ENCODE measurements at places on chromosomes 13 and 19.

GRCh38 chr19:18637673-18638630, 1.1 kb downstream of the KLHL26 start:
- H3K36me3 ChIP-seq = peaks cover 2% of the 10 kb centered on the region
- peak overlapping the region; percentile 90 for H3K27ac ChIP-seq
- no peak for DNase-seq
- H3K4me1 ChIP-seq = peaks cover 33% of the 10 kb centered on the region
- peak overlapping the region; percentile 95 for H3K4me3 ChIP-seq

DNA sequence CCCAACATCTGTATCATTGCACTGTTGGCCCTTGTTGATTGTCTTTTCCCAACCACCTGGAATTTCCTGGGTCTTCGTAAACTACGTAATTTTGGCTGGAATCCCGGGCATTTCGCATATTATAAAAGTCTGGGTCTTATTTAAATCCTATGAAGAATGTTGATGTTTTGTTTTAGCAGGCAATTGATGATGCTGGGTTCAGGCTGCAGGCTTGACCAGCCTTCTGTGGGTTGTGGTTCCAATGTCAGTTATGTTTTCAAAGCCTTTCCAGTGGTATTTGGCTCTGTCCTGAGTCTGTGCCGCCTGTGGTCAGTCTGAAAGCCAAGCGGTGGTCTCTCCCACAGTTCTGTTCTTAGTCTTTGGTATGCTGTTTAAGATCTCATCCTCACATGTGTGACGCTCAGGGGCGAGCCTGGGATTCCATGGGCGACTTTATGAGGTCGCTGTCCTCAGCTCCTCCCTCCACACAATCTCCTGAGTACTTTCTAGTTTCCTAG, 12.4 kb downstream of the SLC35E1 start:
- H3K36me3 ChIP-seq = peaks cover 21% of the 10 kb centered on the region
- no peaks in the 10 kb centered on the region for H3K4me1 ChIP-seq
- H3K27ac ChIP-seq = no peak overlapping the region
- no peaks in the 10 kb centered on the region for H3K27me3 ChIP-seq
- no peak for DNase-seq

DNA sequence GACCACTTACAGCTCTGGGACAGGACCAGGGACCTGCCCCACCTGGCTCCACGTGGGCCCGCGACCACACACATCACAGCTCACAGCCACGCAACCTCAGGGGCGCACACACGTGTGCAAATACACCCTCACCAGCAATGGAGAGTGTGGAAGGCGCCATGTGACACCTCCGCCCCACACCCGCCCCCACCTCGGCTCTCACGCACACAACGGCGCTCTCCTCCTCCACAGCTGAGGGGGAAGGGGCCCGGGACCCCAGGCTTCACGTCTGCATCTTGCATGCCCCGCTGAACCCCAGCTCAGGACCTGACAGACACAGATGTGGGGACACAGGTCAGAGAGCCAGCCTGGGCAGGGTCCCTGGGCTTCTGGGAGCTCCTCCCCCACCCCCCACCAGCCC, 6.4 kb upstream of the SHISA7 start:
- no peak overlapping the region for H3K27ac ChIP-seq
- no peak overlapping the region for H3K4me3 ChIP-seq
- no peak for DNase-seq

- H3K27me3 ChIP-seq = peaks cover 11% of the 10 kb centered on the region
- peak overlapping the region; percentile 79 for H3K4me3 ChIP-seq
- no peaks in the 10 kb centered on the region for H3K36me3 ChIP-seq
- DNase-seq = no peak
- no peak overlapping the region for H3K27ac ChIP-seq
- peaks cover 15% of the 10 kb centered on the region for H3K4me1 ChIP-seq
Measured at GRCh38 chr13:21675095-21675991, 4.5 kb downstream of the FGF9 start.

DNA sequence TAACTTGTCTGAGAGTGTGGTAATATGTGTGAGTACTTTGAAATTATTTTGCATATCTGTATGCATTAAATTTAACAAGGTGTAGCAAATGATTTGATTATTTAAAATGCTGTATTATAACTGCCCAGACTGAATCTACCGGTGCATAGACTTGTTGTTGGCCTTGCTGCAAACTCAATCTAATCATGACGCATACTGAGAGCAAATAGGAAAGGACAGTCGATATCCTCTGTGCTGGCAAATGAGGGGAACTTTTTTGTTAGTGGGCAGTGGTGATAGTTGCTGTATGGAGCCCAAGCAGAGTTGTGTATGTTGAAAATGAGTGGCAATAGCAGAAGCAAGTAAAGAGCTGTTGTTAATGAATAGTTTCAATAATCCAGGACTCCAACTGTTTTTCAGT, 127.4 kb downstream of the LMO7 start:
- no peaks in the 10 kb centered on the region for H3K27me3 ChIP-seq
- DNase-seq = no peak
- peaks cover 8% of the 10 kb centered on the region for H3K36me3 ChIP-seq
- H3K4me1 ChIP-seq = peaks cover 17% of the 10 kb centered on the region
- no peak overlapping the region for H3K27ac ChIP-seq

All from memory B cell (primary cell).